ENCODE measurements at places on chromosomes 7 and 10.

- DNase-seq: no peak
Measured at GRCh38 chr10:7534480-7534852, 123.6 kb upstream of the SFMBT2 start.

- no peak for DNase-seq
Measured at GRCh38 chr7:101739775-101740398, 77.5 kb upstream of the CUX1 start.

DNA sequence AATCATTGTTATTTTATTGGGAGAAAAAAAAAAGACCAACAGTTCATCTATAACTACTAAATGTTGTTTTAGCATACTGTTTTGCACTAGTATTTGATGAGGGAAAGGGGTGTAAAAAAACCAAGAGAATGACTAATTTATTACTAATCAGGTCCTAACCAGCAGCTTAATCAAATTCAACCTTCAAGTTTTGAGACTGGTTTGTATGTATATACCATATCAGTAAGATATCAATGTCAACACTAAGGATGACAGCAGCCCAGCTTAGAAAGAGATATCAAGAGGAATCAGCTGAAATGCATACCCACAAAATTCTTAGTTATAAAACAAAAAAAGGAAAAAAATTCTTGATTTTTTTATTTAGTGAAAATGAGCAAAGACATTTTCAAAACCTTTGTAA lies 122.6 kb downstream of the KMT2C start:
- no peak for DNase-seq

GRCh38 chr10:43068471-43069210 lies 8.2 kb upstream of the RET start:
- no peak for DNase-seq

- no peak for DNase-seq
Measured at GRCh38 chr7:131254211-131254610, 73.5 kb upstream of the MKLN1 start.

DNA sequence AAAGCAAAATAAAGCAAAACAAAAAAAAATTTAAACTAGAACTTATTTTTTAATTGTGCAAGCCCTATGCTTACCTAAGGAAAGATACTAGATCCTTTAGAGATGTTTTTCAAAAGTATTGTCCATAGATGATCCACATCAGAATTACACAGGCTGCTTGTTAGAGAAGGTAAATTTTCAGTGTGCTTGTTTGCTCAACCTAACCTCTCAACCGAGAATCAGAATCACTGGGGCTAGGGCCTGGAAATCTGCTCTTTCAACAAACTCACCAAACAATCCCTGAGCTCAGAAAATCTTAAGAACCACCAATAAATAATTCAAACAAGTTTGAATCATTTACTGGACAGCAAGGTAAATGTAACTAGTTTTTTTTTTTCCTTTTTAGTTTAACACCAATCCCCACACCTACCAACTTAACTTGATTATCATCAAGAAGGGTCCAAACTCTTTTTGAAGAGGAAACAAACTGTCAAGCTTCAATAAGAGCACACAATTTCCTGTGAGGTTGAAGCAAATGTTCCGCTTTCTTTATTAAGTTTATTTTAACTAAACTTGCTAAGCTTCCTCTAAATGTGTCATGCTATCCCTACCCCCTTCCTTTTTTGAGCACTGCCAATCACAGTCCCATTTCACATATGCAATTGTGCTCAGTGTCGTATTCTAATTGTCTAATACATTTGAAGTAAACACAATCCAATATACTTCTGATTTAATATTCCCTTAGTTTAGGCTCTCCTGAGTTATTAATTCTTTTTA lies 7.4 kb upstream of the TSPAN33 start:
- peak; percentile 49 for DNase-seq

- DNase-seq: no peak
Measured at GRCh38 chr7:142098004-142098403, 13.5 kb upstream of the MGAM2 start.

DNA sequence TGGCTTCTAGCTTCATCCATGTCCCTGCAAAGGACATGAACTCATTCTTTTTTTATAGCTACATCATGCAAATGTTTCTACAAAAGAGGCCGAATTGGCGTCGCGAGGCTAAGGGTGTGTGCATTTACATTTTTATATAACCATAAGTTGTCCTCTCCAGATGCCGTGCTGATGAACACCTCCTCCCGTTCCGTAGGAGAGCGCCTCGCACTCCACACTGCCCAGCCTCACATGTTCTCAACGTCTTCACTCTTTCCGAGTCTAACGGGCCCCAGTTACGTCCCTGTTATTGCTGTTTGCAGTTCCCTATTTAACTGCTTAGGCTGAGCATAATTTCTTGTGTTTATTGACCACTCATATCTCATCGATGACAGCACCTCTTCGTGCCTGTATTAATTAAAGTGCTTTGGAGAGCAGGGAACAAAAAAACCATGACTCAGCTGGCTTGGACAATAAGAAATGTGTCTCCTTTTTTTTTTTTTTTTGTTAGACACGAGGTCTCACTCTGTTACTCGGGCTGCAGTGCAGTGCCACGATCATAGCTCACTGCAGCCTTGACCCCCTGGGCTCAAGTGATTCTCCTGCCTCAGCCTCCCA lies 113.5 kb upstream of the SDK1 start:
- no peak for DNase-seq

GRCh38 chr10:31927884-31928548 lies 615 bp downstream of the ARHGAP12 start:
- DNase-seq: peak; percentile 58

DNA sequence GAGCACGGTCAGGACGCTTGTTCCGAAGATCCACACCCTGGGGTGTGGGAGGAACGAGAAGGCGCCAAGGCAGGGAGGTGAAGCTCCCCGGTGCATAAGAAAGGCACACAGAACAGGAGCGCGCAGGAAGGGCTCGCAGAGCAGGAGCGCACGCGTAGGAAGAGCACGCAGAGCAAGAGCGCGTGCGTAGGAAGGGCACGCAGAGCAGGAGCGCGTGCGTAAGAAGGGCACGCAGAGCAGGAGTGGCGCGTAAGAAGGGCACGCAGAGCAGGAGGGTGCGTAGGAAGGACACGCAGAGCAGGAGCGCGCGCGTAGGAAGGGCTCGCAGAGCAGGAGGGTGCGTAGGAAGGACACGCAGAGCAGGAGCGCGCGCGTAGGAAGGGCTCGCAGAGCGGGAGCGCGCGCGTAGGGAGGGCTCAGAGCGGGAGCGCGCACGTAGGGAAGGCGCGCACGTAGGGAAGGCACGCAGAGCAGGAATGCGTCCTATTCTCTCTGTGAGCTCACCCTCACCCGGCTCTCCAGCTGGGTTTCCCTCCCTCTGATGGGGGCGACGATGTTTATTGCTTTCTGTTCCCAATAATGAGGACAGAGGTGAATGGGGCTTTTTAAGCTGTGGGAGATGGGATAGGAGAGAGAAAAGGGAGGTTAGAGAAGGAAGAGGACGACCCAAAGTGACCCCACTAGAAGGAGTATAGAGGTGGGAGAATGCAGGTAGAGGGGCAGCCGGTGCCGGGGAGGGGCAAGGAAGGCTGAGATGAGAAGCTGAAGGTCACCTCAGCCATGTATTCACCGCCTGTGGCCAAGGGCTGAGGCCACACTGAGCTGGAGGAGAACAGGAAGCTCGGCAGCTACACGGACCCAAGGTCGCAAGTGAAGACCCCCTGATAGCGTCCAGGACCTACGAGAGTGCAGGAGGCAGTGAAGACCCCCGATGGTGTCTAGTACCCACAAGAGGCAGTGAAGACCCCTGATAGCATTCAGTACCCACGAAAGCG lies 423.2 kb downstream of the PTPRN2 start:
- DNase-seq: no peak
